Articular chondrocyte of knee joint (primary cell): ENCODE measurements at places on chromosomes 6 and 20. TPM values are rescaled to one million over a fixed set of nuclear protein-coding genes. Genes with fewer than 3 reads are reported as not detected.

SLC17A1 gene
- not detected in 2 replicates for total RNA-seq

CALHM5 gene
- 3.1 and 4.2 TPM in 2 replicates for total RNA-seq

PLTP gene
- 17.5 and 18.3 TPM in 2 replicates for total RNA-seq

SUMO4 gene
- total RNA-seq: 3.5 and 4.5 TPM in 2 replicates

IL17A gene
- not detected in 2 replicates for total RNA-seq

SPTLC3 gene
- total RNA-seq: 36.5 and 48.1 TPM in 2 replicates

LTB gene
- total RNA-seq: not detected in 2 replicates
